Right forelimb (tissue), 1 donor: ENCODE measurements at places on chromosomes 1 and 21.

GRCh38 chr1:150151291-150152181 is 1.8 kb downstream of the PLEKHO1 start:
- no peak for DNase-seq

DNA sequence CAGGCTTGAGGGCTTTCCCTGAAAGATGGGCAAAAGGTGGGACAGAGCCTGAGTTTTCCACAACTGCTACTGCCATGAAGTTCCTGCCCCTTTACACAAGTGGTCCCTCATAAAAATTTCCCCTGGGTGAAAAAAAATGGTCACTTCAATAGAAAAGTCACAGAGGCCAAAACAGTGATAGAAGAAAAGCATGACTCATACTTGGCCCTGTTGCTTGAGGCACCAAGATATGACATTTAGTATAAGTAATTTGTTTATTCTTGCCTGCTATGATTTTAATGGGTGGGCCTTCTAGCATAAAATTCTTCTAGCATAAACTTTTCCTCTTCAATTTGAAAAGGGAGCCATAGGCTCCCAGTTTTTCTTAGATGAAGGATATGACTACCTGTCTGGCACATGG is 280.2 kb downstream of the DPYD start:
- no peak for DNase-seq

DNA sequence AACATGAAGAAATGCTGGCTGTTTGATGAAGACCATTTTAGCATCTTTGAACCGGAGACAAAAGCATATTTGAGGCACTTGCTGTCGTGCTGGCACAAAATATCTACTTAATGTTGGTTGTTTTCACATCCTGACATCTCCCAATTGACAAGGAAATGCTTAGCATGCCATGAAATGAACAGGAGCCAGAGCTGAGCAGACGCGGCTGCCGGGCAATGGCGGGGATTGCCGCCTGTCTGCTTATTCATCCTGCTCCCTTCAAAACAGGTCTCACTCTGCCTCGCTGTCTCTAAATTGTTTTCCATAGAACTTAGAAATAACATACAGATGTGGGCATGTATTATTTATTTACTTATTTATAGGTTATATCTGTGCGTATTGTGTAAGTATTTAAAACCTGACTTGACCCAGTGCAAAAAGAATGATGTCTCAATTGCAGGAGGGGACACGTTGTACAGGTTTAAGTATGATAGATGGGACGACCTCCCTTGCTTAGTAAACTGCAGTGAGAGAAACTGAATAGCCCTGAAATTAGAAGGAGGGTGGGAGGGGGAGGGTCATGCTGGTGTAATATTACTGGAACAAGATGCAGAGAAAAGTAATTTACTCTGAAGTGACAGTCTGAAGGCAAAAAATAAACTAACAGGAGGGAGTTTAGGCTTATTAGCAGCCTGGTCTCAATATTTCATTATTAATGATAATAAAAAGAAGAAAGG is 590.4 kb upstream of the PLXNA2 start:
- DNase-seq, result no peak

GRCh38 chr1:67429011-67429527 is 1.1 kb downstream of the SERBP1 start:
- peak; percentile 54 for DNase-seq

GRCh38 chr1:247390116-247390791 is 25.7 kb upstream of the NLRP3 start:
- DNase-seq, result peak; percentile 81

DNA sequence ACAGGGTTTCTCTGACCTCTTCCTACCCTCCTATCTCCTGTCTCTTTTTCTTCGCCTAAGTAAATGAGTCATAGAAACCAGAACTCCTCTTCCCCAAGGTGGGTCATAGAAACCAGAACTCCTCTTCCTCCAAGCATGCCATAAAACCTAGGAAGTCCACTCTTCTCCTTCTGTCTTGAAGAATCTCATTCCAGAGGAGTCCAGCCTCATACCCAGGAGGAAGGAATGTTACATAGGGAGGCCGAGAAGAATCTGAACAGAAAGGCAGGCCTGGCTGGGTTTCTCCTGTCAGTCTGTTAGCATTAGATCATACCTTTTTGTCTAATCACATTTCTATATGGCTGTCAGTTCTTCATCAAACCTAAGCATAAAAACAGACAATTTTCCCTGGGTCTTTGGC is 47.5 kb upstream of the WLS start:
- DNase-seq, result no peak

DNA sequence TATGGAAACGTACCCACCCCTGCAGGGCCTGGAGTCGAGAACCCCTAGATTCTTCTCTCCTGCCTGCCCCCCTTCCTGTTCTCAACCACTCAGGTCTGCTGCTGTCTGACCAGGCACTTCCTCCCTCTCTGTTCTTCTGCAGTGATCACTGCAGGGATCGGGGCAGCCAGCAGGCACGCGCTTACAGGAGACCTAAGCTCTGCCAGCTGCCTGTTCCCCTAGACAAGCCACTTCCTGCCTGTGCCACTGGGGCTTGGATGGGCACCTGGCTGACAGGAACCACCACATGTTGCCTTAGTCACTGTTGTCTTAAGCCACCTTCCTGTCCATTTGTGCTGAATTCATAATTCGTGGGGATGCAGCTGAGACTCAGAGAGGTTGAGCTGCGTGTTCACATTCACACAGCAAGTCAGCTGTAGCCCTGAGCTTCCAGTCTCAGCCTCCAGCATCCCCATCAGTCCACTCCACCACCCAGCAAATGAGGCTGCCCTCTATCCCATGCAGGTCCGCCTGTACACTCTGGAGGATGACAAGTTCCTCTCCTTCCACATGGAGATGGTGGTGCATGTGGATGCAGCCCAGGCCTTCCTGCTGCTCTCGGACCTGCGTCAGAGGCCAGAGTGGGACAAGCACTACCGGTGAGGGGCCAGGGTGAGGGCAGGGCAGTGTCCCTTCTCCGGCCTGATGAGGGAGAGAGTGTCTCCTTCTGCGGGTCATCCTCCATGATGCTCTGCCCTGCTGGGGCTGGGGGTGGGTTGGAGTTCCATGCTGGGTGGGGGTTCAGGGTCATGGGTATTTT is 18.6 kb downstream of the FAM151A start:
- no peak for DNase-seq

- DNase-seq, result no peak
These were observed 32.6 kb upstream of the PYHIN1 start for GRCh38 chr1:158898722-158899121.

DNA sequence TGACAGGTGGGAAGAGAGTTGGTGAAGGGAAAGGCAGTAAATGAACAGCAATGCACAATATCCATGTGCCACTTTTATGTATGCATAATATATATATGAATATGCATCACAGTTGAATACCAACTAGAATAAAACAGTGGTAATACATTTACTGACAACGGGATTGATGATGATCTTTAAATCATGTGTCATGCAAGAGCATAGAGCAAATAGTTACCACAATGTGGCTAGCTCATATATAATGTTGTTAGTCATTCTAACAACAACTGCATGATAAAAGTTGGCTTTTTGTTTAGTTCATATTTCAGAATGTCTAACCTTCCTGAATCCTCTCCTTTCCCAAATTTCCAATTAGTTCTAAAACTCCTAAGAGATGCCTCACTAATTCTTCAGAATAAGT is 46.4 kb downstream of the GORAB start:
- no peak for DNase-seq

DNA sequence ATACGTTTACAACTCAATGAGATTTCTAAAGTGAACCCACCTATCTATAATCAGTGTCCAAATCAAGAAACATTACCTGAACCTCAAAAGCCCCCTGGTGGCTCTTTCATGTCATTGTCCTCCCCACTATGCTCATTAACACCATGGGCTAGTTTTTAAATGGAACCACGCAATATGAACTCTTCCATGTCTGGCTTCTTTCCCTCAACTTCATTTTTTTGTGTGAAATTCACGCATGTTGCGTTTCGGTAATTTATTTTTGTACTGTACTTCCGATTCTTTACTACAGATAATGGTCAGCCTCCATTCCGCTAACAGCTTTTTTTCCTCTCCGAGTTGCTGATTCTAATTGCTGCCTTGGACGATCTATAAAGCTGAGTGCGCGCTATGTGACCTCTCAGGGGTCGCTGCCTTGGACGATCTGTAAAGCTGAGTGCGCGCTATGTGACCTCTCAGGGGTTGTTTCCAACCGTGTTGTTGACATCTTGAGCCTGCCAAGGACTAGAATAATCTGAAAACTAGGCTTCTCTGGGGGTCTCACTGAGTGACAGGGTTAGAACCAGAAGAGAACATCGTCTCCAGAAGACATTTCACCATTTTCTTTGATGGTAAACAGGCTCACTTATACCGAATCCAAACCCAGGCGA is 1.1 kb upstream of the CACYBP start:
- peak; percentile 47 for DNase-seq
